Pulmonary artery endothelial cell (primary cell): ENCODE measurements at places on chromosomes 16 and 17. TPM values are rescaled to one million over a fixed set of nuclear protein-coding genes. Genes with fewer than 3 reads are reported as not detected.

DNA sequence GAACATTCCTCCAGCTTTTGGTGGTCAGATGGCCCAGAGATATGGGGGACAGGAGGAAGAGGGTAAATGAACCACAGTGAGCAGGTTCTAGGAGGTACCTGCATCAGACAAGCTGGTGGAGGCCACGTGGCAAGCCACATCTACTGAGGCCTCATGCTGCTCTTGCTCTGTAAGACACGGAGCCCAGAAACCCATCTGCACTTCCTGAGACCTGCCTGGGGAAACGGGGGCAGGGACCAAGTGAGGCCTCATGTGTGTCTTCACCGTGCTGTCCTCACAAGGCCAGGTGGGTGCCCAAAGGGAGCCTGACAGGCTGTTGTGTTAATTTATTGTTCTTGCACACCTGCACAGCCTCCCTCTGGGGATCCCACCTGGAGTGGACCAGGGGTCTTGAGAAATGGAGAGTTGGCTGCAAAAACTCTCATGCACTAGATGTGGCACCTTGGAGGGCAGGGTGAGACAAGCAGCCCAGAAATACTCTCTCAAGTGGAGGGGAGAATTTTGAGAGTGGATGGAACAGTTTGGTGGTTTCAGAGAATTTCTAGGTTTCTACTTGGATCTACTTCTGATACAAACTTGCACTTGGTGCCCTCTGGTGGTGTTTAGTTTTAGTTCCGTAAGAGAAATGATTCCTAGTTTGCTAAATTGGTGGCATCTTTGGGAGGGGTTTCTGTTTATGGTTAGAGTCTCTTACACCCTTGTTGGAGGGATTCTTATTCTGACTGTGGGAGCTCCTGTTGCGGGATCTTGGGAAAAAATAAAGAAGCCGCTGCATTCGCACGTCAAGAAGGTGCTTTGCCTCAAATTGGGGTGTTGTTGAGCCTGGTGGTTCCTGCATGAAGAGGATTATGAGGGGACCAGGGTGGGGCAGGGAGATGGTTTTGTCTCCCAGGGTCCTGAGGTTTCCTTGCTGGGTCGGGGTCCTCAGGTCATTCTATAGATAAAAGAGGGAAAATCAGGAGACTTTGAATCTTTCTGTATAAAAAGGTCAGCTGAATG is 47.5 kb downstream of the SLC6A2 start:
- peak; percentile 39 for DNase-seq

Gene MAPT
- total RNA-seq = 0.07 and 0.18 TPM in 2 replicates

Gene CCL16
- total RNA-seq = 0.46 and 0.85 TPM in 2 replicates

Gene GNPTG
- total RNA-seq = 27.0 and 27.5 TPM in 2 replicates

Gene CDH3
- total RNA-seq = under 0.01 and 0.18 TPM in 2 replicates

- no peak for DNase-seq
Measured at GRCh38 chr17:20092973-20093626, 83.9 kb downstream of the SPECC1 start.

DNA sequence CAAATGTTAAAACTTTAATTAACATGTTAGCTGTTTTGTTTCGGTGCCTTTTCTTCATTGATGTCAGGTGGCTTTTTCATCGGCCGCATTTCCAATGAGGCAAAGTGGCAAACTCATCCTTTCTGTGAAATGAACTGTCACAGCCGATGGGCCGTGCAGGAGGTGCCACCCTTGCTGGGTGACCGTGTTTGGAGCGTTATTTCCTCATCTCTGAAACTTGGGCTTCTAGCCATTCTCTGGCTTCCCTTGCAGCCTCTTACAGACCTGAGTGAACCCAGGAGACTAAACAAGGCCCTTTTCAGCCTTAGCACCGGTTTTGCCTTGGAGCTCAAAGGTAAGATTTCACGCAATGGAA is 42.2 kb upstream of the PRSS54 start:
- DNase-seq = no peak

DNA sequence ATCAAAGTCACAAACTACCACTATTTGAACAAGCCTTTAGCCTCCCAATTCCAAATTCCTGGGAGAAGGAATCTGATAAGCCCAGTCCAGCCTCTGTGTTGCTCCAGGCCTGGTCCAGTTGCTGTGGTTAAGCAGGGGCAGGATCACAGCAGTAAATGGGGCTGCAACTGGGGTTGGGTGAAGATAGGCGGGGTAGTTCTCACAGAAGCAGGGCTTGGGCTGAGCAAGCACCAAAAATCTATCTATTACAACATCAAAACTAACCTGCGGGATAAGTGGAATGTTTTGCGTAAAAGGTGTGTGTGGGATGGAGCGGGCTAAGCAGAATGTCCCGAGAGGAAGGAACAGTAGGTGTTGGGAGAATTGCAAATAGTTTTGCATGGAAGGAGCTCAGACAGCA is 23.0 kb upstream of the RNF135 start:
- no peak for DNase-seq

Gene KRT20
- total RNA-seq = not detected in 2 replicates

Gene TP53TG3C
- total RNA-seq = not detected in 2 replicates

GRCh38 chr16:9082422-9082821 is 9.0 kb upstream of the HAPSTR1 start:
- no peak for DNase-seq

GRCh38 chr16:4677390-4677789 is 16.0 kb upstream of the NUDT16L1 start:
- no peak for DNase-seq

DNA sequence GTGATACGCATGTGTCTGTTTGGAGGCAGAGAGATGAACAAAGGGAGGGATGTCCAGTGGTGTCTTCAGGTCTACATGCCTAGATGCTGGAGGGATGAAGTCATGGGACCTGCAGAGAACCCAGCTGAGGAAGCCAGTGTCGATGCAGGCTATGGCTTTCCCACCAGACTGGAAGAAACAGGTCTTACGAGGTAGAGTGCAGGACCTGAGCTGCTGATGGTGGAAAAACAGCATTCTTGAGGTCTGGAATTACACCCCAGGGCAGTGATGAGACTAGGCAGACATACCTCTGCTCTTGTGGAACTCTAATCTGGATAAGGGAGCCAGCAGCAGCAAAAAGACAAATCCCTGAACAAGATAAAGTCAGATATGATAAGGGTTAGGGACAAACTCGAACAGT is 37.4 kb downstream of the ARSG start:
- no peak for DNase-seq

Gene OTOA
- 0.11 TPM in 1 of 2 replicates, not detected in the other for total RNA-seq

Gene NPIPA3
- total RNA-seq = 0.26 and 0.60 TPM in 2 replicates

DNA sequence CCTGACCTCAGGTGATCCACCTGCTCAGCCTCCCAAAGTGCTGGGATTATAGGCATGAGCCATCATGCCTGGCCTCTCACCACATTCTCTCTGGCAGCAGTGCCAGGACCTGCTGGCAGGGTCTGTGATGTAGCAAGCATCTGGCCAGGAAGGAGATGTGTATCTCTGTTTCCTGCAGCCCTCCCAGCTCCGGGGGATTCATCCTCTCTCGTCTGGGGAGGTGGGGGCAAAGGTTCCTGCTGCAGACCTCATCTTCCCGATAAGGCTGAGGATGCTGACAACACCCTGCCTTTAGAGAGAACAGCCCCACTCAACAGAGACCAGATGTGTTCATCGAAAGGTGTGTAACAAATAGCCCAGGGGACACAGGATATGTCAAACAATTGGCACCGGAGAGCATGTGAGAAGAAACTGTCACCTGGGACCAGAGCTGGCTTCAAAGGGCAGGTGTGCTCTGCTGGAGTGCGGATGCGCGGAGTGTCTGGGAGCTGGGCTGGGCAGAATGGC is 54.8 kb upstream of the SEC14L1 start:
- DNase-seq = peak; percentile 39

DNA sequence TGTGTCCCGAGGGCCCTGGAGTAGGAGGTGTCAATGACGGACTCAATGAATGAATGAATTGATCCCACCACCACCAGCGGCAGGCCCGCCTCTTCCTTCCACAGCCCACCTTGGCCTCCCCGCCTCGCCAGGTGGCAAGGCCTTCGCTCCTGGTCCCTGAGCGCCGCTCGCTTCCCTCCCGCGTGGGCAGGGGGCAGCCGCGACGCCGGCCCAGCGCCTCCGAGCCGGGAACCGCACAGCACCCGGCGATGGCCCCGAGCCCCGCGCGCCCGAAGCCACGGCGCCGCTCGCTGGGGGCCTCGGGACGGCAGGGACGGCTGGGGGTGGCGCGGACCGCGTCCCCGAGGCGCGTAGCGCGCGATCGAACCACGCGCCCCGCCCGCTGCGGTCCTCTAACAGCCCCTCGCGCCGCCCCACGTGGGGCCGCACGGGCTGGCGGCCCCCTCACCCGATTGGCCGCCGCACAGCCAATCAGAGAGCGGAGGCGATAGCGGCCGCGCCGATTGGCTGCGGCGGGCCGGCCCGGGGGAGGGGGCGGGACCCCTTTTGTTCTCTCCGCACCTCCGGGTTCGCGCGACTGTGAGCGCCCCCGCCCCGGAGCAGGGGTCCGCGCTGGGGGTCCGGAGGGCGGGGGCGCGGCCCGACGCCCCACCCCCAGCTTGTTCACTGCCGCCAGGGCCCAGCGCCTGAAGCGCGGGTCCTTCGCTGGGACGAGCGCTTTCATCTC is 31.4 kb downstream of the ACTG1 start:
- DNase-seq = no peak

Gene IFT20
- total RNA-seq = 50.3 and 59.8 TPM in 2 replicates

DNA sequence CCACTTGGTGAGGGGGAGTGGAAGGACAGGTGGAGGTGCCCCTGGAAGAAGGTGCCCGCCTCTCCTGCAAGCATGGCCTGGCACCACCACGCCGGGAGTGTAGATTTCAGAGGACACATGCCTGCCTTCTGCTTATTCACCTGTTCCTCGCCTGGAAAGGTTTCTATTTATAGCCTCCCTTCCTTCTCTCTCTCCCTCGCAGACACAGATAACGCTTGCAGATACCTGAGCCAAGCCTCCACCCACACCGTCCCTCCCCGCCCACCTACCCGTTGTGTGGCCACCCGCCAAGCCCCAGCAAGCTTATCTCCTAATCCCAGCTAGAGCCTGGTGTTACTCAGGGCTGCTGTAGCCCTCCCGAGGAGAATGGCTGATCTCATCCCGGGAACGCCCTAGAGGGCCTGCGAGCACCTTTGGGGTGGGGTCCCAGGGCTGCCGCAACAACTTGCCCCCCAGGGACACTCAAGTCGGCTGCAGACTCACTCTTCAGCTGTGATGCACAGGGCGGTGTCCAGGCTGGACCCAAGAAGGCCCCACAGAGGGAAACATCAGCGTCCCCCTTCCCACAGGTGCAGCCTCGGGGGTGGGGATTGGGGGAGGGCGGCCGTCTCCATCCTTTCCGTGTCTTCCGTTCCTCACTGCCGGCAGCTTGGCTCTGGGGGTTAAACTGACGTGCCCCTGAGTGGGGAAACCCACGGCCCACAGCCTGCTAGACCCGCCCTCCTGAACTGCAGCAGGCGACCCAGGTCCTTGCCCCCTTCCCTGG is 1.9 kb upstream of the SNAI3 start:
- DNase-seq = no peak

Gene C17orf75
- total RNA-seq = 19.4 and 22.6 TPM in 2 replicates

DNA sequence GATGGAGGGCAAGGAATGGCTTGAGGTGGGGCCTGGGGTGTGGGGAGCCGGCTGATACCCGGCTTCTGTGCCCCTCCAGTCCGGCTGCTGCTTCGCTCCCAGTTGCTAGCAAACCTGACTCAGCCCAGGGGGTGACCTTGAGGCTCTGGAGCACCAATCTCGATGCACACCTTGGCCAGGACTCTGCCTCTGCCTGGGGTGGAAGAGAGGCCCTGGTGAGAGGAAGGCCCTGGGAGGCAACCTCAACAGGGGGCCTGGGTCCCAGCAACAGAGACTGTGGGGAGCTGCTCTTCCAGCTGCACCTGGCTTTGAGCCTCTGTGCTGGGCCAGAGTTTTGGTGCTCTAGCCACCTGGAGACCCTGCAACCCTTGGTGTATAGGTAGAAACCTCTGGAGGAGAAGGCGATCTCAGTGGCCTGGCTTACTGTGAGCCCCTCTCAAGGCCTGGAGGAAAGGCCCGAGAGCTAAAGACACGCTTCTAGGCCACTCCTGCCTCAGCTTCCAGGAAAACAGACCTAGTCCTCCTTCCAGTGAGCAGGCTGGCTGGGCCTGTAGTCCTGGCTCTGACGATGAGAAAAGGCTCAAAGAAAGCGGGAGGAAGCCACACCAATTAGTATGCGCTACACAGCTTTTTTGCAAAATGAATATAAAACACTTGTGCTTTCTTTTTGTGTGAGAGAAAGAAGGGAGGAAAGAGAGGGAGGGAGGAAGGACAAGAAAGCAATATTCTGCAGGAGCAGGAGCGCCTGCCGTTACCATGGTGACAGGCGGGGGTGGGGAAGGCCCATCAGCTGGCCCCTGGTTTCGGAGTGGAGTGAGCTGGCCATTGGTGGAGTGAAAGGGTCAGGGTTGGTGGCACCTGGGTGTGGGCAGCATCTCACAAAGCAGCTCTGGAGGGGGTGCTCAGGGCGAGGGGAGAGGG is 51.0 kb downstream of the VAC14 start:
- DNase-seq = no peak

Gene PVALEF
- not detected in 2 replicates for total RNA-seq

Gene NRN1L
- total RNA-seq = not detected in 2 replicates

- DNase-seq = no peak
Measured at GRCh38 chr16:19304750-19305149, 19.2 kb downstream of the CLEC19A start.

GRCh38 chr17:66353937-66354401 is 51.6 kb downstream of the PRKCA start:
- DNase-seq = no peak

- no peak for DNase-seq
Measured at GRCh38 chr17:14545156-14545906, 244.4 kb downstream of the HS3ST3B1 start.

DNA sequence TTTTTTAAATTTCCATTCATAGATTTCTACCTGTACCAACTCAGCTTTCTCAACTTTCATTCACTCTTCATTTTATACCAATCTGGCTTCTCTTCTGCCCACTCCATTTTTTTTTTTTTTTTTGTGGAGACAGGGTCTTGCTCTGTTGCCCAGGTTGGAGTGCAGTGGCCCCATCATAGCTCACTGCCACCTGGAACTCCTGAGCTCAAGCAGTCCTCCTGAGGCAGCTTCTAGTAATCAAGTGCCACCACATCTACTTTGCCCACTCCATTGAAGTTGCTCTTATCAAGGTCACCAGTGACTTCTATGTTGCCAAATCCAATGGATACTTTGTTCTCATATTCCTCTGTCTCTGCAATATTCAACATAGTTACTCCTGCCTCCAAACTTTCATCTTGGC is 1.7 kb downstream of the SUPT6H start:
- no peak for DNase-seq

Gene SPAG7
- 58.8 and 65.3 TPM in 2 replicates for total RNA-seq

DNA sequence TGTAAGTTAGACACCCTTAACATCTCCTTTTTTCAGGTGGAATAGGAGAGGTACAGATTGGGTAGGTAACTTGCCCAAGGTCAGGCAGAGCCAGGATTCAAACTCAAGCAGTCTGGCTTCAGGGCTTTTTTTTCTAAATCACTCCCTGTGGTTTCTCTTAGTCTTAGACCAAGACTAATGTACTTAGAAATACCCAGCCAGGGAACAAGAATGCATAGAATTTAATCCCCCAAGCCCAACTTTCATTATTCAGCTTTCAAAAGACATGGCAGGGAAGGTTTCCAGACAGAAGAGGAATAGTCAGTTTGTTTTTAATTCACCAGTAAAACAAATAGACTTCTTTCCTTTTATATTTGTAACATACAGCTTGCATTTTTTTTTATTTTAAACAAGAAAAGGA is 305.2 kb upstream of the RBFOX1 start:
- DNase-seq = no peak

GRCh38 chr17:34826332-34826731 is 134.9 kb downstream of the CCT6B start:
- no peak for DNase-seq

Gene CMIP
- 30.1 and 38.0 TPM in 2 replicates for total RNA-seq

GRCh38 chr16:142405-142967 is 4.0 kb upstream of the NPRL3 start:
- no peak for DNase-seq

GRCh38 chr17:32852811-32853210 is 24.1 kb downstream of the MYO1D start:
- no peak for DNase-seq

- no peak for DNase-seq
Measured at GRCh38 chr17:57021226-57021940, 43.5 kb downstream of the SCPEP1 start.
